ENCODE measurements at places on chromosomes 2 and 18. TPM values are rescaled to one million over a fixed set of nuclear protein-coding genes. Genes with fewer than 3 reads are reported as not detected.

The FEV gene
- total RNA-seq = not detected

The C1GALT1C1L gene
- 1.7 TPM for total RNA-seq

The CFAP65 gene
- 0.15 TPM for total RNA-seq

The GAL3ST2 gene
- 0.34 TPM for total RNA-seq

The RAPH1 gene
- 6.4 TPM for total RNA-seq

The HOXD1 gene
- 0.16 TPM for total RNA-seq

The NXPH2 gene
- not detected for total RNA-seq

The METTL8 gene
- total RNA-seq = 27.2 TPM

The SYT4 gene
- not detected for total RNA-seq

The TBR1 gene
- total RNA-seq = 0.05 TPM

The ABCG5 gene
- total RNA-seq = not detected

The KRTCAP3 gene
- 0.76 TPM for total RNA-seq
